Stimulated activated CD4-positive, alpha-beta T cell treated with anti-CD3 and anti-CD28 coated beads, TNF-alpha, amount 100 ng/mL, for 48 hours (primary cell): ENCODE measurements at places on chromosomes 4 and X.

DNA sequence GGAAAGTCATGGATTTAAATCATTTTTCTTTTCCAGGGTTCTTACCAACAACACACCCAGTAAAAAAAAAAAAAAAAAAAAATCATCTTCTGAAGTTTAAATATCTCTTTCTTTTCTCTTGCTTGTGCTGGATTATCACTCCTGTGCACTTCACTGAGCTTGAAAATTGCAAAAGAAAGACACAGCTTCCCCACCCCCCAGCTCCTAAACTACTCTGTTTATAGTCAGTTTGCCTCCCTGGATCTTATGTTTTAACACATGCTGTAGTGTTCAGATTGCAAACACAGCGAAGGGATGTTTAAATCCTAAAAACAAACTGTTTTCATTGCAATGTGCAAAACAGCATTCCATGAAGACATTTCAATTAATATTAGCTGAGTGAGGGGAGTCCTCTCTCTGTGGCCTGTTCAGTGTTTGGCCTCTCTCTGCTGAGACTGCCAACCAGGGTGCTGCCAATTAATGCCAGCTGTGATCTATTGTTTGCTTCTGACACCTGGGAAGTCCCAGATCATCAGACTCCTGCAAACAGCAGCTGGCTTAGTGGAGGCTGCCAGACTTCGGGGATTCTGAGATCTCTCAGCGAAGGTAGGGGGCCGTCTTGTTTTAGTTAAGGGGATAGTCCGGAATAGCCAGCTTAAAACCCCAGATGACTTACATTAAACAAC lies 171.1 kb upstream of the PITX2 start:
- DNase-seq: no peak

- DNase-seq: no peak
Measured at GRCh38 chr4:155568641-155569220, 97.9 kb upstream of the GUCY1A1 start.

DNA sequence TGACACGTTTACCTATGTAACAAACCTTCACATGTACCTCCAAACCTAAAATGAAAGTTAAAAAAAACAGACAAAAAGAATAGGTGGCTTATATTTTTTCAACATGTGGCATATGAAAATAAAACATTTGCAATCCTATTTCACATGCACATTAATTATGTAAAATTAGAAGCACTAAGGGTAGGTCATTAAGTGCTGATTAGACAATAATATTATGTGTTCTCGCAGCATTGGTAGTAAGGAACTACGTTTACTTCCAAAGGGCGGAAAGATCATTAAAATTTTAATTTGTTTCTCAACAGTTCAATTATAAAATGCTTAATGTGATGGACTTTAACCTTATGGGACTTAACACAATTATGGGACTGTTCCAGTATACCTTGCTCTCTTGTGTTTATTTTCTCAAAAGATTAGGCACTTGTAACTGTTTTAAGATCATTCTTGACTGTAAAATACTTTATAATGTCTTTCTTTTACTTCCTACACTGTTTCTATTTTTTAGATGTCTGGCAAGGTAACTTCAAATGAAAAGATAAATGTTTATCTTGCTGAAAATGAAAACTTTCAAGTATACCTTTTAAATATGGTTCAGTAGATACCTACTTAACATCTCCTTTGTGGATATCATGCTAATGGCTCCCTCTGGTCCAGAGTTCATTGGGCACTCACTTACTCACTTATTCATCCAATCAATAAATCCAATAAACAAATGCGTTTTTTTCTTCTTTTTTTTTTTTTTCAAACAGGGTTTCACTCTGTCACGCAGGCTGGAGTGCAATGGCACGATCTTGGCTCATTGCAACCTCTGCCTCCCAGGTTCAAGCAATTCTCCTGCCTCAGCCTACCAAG lies 202.0 kb downstream of the ARAP2 start:
- no peak for DNase-seq

DNA sequence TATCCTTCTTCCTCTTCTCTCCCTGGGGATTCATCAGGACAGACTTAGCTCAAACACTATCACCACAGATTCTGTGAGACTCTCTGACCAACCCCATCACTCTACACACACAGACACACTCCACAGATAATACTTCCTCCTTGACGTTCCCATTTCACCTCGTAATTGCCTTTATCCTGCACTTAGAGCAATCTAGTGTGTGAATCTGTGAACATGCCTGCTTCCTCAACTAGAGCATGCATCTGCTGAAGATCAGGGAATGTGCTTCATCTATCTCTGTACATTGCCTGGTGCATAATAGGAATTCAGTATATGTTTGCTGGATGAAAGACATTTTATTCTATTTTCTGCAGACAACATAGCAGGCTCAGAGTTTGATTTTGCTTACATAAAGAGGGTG lies 25.1 kb upstream of the HS6ST2 start:
- DNase-seq: no peak

GRCh38 chrX:52118262-52118661 lies 49.3 kb upstream of the MAGED4B start:
- DNase-seq: no peak

GRCh38 chr4:179124957-179125356 lies 1682.7 kb upstream of the AGA start:
- no peak for DNase-seq
